Stimulated activated CD8-positive, alpha-beta memory T cell treated with anti-CD3 and anti-CD28 coated beads, Interleukin-7, amount 100 ng/mL, for 24 hours (primary cell): ENCODE measurements at places on chromosomes 1 and 21.

DNA sequence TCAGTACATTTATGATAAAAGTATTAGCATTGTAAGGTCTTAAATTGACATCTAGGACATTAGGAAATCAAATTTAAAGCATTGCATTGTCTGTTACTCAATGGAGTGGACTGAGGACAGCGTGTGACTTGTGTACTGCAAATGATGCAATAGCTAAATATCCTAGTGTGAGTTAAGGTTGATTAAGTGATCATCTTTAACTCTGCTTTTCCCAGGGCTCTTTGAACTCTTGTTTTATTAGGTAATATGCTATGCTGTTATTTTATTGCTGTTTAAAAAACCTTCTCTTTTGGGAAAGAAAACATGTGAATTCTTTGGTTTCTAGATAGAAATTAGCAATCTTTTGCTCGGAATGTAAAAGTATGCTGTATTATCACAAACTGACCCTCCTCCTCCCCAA is 38.6 kb downstream of the NFIA start:
- no peak for DNase-seq

DNA sequence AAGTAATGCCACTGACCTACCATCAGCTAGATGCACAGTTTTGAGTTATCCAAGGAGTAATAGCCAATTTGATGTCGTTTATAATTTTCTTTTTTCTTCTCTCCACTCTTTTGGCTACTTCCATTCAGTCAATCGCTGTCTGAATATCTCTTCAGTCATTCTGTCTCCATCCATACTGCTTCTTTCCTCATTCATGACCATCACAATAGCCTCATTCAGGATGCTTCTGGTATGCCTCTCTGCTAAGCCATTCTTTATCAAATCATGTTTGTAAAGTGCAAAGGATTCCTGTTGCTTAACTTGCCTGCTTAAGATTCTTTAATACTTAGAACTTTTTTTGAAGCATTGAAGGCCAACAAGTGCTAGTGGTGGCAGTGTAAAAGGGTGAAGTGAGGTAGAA is 20.2 kb downstream of the TYW3 start:
- DNase-seq: no peak

- DNase-seq: no peak
Measured at GRCh38 chr1:81725823-81726222, 74.9 kb upstream of the ADGRL2 start.

DNA sequence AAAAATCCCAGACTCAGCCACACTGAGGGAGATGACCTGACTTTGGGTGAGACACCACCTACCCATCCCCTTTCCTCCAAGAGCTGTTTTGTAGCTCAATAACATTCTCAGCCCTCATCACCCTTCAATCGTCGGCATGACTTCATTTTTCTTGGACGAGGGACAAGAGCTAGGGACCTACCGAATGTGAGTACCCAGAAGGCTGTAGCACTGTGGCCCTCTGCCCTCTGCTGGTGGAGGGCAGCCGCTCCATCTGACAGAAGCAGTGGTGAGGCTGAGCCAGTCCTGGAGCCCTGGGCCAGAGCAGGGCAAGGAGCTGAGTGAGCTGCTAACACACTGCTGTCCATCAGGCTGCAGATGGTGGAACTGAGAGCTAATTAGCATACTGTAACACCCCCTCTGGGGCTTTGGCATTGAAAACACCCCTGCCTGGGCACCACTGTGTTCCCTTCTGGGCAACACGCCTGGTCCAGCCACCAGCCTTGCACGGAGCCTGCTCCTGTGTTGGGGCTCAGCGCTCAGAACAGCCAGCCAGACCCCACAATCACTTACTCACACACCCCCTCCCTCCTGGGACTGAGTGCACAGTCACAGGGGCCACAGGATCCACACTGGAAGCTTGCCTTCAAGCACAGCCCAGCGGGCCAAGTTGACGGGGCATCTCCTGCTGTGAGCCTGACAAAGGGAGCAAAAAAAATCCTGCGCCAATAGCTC is 18.3 kb upstream of the ALPL start:
- no peak for DNase-seq

DNA sequence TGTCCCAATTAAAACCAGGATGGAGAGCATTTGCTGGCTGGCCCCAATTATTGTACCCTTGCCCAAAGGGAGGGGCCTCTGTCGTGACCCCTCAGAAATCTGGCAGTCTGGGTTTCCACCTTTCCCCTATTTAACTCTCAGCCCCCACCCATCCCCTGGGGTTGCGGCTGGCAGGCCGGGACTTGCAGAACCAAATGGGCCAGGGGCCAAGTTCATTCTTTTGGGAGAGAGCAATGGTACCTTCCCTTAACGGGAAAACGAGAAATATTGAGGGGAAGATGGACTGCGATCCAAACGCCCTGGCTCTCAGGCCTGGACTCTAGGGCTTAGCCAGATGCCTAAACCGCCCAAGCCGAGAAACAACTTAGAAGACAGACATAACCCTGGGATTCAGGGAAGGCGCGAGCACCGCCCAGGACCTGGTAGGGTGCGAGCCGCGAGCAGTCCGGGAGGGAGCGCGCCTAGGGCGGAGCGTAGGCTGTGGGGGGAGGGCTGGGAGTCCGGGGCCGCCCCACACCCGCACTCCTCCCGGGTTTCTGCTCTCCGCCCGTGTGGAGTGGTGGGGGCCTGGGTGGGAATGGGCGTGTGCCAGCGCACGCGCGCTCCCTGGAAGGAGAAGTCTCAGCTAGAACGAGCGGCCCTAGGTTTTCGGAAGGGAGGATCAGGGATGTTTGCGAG is at the start of gene SLC27A3:
SLC27A3 (plus strand) TSS at position 628 of the 678 bp plus-strand sequence. CDS start 91 bp downstream, outside the sequence.
- no peak for DNase-seq

GRCh38 chr1:90386899-90387720 is 330.0 kb downstream of the BARHL2 start:
- no peak for DNase-seq

DNA sequence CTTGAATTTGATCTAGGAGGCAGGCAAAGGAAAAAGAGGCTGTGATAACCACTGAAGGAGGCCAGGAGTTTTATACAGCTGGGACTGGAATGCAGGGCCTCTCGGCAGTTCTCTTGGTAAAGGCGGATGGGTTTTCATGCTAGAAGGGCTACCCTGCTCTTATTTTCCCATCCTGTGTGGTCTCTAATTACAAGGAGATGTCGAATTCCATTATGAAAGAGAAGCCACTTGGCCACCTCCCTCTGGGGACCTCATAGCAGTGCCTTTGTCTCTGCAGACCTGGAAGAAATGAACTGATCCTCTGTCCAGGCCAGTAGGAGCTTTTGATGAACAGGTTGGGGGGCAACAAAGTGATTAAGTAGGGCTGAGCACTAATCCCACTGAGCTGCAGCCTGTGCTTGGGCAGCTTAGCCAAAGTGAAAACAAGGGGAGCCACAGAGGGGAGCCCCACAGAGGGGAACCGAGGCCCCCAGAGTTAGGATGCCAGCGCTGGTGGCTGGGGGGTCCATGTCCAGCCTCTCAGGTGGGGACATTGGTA is 42.2 kb upstream of the BCAR3 start:
- no peak for DNase-seq

DNA sequence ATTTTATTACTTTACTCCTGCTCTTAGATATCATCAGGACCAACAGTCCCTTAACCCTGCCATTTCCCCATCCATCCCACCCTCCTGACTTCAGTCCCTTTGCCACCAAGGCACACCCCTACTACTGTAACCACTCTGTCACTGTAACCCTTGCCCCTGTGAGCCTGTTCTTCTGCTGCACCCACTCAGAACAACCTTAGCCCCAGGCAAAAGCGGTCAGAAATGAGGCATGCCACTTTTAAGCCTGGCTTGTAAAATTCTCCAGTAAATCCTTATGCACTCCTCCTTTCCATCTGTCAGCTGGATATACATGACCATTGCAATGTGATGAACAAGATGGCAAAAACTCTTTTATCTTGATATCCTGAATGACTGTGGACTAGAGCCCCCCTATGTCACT is 555.0 kb upstream of the PLXNA2 start:
- DNase-seq: no peak

GRCh38 chr1:200526709-200527612 is 93.6 kb downstream of the KIF14 start:
- no peak for DNase-seq

GRCh38 chr1:160107512-160107911 is 8.0 kb upstream of the ATP1A2 start:
- no peak for DNase-seq

- DNase-seq: no peak
Measured at GRCh38 chr1:200373811-200374231, 36.0 kb downstream of the ZNF281 start.

GRCh38 chr1:113802367-113803007 is 9.8 kb downstream of the RSBN1 start:
- DNase-seq: no peak

DNA sequence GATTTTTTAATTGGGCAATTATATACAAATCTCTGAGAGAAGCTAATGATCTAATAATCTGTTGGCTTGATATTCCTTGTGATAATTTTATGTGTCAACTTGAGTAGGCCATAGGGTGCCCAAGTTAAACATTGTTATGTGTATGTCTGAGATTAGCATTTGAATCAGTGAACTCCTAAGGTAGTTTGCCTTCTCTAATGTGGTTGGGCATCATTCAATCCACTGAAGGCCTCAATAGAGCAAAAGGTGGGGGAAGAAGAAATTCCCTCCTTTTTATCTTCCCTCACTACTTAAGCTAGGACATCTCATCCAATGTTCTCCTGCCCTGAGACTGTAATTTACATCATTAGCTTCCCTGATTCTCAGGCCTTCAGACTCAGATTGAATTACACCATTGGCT is 394.5 kb downstream of the LMO4 start:
- no peak for DNase-seq

DNA sequence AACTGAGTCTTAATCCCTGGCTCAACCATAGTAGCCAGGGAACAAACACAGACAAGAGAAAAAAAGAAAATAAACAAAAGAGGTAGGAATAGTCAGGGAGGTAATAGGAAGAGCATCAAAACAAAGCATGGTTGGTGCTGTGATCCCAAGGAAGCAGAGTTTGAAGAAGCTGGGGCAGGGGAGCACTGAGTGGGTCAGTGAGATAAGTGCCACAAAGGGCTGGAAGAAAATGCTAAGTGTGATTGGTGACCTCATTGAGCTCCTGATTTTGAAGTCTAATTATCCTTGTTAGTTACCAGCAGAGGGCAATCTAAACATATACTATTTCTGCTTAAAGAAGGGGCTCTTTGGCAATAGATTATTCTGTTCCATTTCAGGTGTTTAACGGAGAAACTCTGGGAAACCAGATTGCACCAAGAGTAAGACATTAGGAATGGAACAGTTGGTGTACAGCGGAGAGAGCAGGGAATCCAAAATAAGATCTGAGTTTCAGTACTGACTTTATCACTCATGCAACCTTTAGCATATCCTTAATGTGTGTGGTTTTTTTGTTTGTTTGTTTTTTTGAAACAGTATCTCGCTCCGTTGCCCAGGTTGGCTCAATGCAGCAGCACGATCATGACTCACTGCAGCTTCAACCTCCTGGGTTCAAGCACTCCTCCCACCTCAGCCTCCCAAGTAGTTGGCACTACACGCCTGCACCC is 30.7 kb upstream of the KIAA1614 start:
- no peak for DNase-seq

DNA sequence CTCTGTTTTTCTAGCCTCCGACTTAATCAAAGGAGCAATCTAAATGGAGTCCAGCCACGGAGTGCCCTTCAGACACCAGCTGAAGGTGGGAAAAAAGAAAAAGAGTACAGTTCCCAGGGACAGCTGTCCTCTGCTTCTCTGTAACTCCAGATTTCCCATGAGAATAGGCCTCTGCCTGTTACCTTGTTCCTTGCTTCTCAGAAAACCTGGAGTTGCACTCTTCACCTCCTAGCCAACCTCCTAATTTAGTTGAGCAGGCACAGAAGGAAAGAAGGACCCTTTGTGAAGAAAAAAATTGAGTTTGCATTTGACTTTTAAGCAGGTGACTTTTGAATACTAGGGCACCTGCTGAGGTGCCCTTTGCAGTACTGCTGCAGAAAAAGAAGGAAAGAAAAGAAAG is 8.3 kb downstream of the BARHL2 start:
- DNase-seq: no peak

DNA sequence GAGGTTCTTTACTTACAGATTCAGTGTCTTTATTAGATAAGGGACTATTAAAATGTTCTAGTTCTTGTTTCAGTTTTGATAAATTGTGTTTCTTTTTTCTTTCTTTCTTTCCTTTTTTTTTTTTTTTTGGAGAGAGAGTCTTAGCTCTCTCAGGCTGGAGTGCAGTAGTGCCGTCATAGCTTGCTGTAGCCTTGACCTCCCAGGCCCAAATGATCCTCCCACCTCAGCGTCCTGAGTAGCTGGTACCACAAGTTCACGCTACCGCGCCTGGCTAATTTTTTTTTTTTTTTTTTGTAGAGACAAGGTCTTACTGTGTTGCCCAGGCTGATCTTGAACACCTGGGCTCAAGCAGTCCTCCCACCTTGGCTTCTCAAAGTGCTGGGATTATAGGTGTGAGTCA is 76.6 kb downstream of the TMEM200B start:
- no peak for DNase-seq

DNA sequence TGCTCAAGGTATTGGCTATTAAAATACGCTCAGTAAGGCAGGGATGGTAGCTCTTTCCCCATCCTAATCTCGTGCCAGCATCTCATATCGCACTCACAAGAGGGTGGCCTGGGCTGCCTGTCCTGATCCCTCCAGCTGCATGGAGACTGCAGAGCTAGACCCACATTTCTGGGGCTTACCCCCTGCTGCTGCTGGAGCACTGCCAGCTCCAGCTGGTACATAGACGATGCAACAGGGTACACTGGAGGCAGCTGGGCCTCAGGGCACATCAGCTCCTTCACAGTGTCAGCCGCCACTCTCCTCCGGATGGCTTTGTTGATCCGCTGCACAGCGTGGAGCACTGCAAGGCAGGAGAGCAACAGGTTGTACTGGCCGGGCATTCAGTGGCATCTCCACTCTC is 16.0 kb downstream of the IQGAP3 start:
- no peak for DNase-seq
